ENCODE measurements at places on chromosomes 16 and 17. TPM values are rescaled to one million over a fixed set of nuclear protein-coding genes. Genes with fewer than 3 reads are reported as not detected.

Gene CCL16
- total RNA-seq: not detected

Gene KRT31
- not detected for total RNA-seq

Gene HEATR9
- total RNA-seq: not detected

Gene ITGA2B
- 0.24 TPM for total RNA-seq

Gene GCSH
- total RNA-seq: 17.2 TPM

Gene CRISPLD2
- total RNA-seq: 9.9 TPM

Gene PIK3R6
- total RNA-seq: 1.2 TPM

Gene TAC4
- total RNA-seq: not detected

Gene KCNAB3
- 2.1 TPM for total RNA-seq

Gene COL1A1
- 118 TPM for total RNA-seq

Gene CORO6
- total RNA-seq: 13.0 TPM

Gene POLR2C
- total RNA-seq: 99.6 TPM

Gene CCL15
- total RNA-seq: not detected

Gene SLFN12L
- total RNA-seq: 0.05 TPM

Gene COX10
- total RNA-seq: 17.1 TPM

Gene SDK2
- 1.4 TPM for total RNA-seq

Gene ITGB3
- 111 TPM for total RNA-seq

Gene TPSG1
- not detected for total RNA-seq

Gene AKTIP
- 30.0 TPM for total RNA-seq

Gene FTO
- 81.7 TPM for total RNA-seq

Gene NEUROD2
- total RNA-seq: not detected

Gene PYDC1
- total RNA-seq: not detected

Gene OR4D1
- not detected for total RNA-seq

Gene KRT27
- total RNA-seq: not detected

Gene KRT16
- not detected for total RNA-seq

Gene CDRT15
- total RNA-seq: not detected

Gene AURKB
- total RNA-seq: 9.3 TPM

Gene RTN4RL1
- not detected for total RNA-seq

Gene NHLRC4
- 2.7 TPM for total RNA-seq

Gene SCNN1B
- total RNA-seq: 0.19 TPM
